NCI-H345 (cell line): ENCODE measurements at places on chromosomes 1 and 21.

- peak; percentile 23 for DNase-seq
These were observed 679 bp downstream of the ABL2 start for GRCh38 chr1:179228783-179229213.

DNA sequence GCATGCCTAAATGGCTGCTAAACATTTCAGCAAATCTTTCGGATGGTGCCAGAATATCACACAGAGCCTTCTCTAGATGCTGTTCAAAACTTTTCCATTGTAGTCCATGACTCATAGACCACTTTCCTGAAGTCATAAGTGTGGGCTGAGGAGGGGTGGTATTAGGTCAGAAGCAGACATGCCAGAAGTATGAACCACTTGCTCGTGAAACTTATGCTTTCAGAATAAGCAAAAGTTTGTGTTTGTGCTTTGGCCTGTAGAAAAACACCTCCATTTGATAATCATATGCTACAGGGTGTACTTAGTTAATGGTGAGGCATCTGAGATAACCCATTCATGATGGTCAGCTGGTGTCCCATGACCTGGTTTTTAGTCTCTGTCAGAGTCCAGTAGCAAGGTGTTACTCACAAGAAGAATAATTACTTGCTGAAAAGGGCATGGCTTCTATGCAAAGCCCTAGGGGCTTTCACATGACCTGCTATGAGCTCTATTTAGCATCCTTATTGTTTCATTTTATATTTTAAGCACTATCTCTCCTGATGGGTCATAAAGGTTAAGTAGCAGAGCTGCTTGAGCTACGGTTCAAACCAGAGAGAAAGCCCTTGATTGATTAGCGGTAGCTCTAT is 183.1 kb upstream of the IVNS1ABP start:
- no peak for DNase-seq

DNA sequence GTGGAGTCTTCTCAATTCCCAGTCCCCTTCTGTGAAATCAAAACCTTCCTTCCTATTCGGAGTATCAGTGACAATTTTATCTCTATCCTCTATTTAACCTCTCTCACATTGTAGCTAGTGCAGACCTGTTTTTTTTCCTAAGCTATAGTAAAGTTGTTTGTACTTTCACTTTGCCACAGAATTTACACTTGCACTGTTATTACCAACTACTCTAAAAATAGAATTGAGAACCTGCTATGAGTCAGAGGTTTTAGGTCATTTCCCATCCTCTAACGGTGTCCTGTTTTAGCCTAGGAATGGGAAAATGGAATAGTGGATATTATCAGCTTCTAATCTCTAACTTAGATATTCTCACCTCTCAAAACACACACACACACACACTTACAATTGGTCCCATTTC is 862.7 kb downstream of the NCAM2 start:
- no peak for DNase-seq

DNA sequence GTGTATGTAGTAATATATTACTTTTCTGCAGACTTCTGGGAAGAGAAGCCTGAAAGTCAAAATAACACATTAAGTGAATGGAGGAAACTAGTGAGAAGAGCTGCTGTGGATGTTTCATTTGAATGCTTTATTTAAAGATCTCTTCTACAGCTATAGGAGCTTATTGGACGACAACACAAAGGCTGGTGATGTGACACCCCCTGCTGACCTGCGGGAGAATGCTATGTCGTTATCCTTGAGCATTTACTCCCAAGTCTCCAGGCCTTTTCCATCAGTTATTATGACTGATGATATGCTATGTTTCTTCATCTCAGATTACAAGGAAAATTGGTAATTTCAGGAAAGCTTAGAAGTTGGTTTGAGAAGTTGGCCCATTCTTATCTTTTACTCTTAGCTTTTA is 22.3 kb upstream of the PLA2G4A start:
- no peak for DNase-seq

DNA sequence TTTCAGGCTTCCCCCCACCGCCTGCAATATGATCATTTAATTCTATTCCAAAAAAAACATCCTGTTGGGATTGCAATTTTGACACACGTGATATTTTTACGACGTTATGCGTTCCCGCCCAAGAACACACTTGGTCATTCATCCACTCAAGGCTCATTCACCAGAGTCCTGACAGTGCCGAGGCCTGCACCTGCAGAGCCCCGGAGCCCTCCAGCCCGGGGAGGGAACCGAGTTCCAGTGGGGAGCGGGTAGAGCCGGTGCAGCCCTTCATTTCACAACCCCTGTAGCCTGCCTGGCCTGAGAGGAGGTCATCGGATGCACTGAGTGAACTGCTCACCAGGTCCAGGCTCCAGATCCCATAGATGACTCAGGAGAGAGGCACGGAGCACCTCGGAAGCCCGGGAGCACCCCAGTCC is 156.0 kb upstream of the BACE2 start:
- no peak for DNase-seq
